ENCODE measurements at places on chromosomes 2 and 18.

DNA sequence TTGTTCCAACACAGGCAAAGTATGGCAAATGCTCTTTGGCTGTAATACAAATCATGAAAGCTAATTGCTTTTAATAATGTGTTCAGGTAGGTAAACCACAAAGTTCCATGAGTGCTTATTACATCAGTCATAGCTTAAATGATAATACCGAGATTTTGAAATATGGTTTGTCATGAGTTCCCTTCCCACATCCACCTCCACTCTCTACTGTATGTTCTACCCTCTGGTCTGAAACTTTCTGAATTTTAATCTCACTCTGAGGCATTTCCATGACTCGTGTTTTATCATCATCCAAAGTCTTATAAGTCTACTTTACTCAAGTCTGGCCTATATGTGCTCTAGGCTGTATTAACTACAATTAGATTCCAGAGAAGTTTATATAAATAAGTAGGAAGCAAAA, 354.8 kb downstream of the AKAIN1 start:
- no peak for DNase-seq

- DNase-seq, result no peak
These were observed 24.7 kb downstream of the AGAP1 start for GRCh38 chr2:235518322-235519090.

GRCh38 chr2:240952496-240953246, 45.7 kb upstream of the SNED1 start:
- no peak for DNase-seq

DNA sequence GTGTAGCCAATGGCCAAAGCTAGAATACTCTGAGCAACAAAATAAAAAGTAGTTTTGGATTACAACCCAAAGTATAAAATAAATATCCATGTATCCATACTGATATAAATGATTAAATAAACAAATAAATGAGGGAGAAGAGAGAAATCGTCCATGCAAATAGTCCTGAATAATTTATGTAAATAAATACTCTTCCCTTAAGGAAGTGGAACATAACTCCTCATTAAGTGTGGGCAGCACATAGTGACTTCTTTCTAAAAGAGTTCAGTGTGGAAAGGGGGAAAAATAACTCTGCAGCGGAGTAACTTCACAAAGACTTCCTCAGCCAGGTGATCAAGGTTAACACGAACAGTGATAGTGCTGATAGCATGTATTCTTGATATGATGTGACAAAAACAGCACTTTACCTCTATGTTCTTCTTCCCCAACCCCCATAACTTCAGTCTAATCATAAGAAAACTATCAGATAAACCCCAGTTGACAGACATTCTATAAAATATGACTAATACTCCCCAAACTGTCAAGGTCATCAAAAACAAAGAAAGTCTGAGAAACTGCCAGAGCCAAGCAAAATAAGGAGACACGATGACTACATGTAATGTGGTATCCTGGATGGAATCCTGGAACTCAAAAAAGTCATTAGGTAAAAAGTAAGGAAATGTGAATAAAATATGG, 30.7 kb downstream of the METTL8 start:
- DNase-seq, result no peak

DNA sequence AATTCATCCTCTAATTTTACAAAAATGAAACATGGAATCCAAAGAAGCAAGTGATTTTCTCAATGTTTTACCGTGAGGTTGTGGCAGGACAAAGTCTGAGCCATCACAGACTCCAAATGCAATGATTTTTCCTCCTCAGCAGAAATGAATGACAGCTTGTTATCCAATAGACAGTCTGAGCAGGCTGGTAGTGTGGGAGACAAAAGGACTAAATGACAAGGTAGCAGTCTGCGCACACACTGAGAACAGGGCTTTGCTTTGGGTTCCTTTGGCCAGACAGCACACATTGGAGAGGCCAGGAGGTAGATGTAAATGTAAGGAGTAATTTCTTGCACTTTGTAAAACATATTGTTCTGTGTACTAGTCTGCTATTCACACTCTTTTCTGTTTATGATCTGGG, 50.3 kb upstream of the RGPD4 start:
- no peak for DNase-seq

GRCh38 chr2:173963323-173963816, 1.8 kb downstream of the SP3 start:
- no peak for DNase-seq

DNA sequence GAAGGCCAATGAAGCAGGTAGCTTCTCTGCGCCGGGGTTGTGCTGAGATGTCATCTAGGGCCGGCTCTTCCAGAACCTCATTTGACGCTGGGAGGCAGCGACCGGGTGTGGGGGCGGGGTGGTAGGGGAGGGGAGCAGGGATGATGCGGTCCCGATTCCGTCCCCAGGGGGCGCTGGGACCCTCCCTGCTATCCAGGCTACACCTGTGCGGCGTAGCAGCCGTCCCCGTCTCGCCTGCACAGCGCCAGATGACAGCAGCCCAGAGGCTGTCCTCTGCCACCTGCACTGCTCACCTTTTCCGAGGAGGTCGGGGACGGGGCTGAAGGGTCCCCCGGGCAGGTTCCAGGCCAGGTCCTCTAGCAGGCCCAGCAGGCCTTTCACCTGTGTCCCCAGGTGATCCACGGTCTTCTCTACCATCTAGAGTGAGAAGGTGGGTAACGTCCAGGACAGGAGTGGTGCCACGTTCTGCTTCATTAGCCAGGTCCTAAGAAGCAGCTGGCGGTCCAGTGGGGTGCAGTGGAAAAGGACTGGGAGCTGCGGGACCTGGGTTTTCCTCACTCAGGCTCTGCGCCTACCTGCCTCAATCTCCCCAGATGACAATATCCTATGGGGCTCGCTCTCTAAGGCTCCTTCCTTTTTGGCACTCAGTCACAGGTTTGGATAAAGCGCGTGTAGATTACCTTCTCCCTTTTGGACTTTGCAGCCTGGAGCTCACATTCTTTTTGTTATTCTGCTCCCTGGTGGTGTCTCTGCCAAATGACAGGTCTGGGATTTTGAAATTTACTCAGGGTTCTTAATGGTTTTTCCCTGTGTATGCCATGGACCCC, 56.0 kb upstream of the RAB6C start:
- DNase-seq, result no peak

GRCh38 chr2:119295688-119296375, 70.8 kb downstream of the C2orf76 start:
- no peak for DNase-seq

GRCh38 chr18:56458770-56459712, 179.4 kb downstream of the TXNL1 start:
- no peak for DNase-seq

DNA sequence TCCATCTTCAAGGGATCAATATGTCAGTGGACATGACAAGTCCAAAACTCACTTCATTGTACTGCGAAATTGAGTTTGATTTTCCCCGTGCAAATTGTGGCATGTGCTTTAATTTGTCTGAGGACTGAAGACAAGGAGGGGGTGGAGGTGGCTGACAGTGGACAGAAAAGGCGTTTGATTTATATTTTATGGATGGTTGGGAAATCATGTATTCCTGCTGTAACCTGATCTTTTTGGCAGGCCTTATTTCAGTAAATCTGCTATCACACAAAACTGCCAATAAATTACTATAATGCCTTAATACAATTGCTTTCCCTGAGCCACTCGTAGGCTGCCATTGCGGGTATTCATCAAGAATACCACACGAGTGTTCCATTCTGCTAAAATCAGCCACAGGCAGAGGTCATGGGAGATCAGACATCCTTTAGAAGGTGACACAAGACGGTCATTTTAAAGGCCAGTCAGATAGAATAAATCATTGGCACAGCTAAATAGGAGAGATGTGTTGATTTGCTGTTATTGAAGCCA, 720.5 kb downstream of the MBD2 start:
- no peak for DNase-seq

- no peak for DNase-seq
These were observed 61.2 kb upstream of the MRPS9 start for GRCh38 chr2:104976603-104977120.

- DNase-seq, result no peak
These were observed 35.7 kb upstream of the SLC8A1 start for GRCh38 chr2:40487602-40488001.

GRCh38 chr2:220034426-220035130, 407.1 kb downstream of the SLC4A3 start:
- no peak for DNase-seq

DNA sequence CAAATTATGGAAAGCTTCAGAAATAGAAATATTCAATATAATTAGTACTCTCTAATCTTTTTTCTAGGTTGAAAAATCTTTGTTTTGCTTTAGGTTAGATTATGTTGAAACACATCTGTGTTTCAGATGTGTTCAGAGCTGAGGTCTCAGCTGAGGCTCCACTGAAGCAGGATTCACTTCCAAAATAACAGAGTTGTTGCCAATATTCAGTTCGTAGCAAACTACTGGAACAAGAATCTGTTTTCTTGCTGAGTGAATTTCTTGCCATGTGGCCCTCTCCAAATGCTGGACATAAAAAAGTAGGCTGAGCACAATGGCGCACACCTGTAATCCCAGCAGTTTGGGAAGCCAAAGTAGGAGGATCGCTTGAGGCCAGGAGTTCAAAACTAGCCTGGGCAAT, 8.7 kb downstream of the PHOSPHO2 start:
- DNase-seq, result no peak

DNA sequence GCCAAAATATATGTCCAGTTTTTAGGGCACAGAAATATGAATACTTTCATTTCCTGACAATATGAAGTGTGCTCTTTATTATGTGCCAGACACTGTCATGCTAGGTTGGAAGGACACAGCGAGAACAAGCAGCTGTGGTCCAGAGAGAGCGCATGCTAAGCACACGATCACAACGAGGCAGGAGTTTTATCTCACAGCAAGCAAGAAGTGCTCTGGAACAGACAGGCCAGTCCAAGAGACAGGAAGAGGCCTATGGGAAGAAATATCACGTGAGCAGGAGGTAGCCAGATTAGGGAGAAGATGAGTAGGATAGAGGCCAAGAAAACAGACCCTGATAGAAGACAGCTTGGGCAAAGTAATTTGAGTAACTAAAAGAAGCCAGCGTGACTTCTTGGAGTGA, 135.5 kb upstream of the CAB39 start:
- no peak for DNase-seq

DNA sequence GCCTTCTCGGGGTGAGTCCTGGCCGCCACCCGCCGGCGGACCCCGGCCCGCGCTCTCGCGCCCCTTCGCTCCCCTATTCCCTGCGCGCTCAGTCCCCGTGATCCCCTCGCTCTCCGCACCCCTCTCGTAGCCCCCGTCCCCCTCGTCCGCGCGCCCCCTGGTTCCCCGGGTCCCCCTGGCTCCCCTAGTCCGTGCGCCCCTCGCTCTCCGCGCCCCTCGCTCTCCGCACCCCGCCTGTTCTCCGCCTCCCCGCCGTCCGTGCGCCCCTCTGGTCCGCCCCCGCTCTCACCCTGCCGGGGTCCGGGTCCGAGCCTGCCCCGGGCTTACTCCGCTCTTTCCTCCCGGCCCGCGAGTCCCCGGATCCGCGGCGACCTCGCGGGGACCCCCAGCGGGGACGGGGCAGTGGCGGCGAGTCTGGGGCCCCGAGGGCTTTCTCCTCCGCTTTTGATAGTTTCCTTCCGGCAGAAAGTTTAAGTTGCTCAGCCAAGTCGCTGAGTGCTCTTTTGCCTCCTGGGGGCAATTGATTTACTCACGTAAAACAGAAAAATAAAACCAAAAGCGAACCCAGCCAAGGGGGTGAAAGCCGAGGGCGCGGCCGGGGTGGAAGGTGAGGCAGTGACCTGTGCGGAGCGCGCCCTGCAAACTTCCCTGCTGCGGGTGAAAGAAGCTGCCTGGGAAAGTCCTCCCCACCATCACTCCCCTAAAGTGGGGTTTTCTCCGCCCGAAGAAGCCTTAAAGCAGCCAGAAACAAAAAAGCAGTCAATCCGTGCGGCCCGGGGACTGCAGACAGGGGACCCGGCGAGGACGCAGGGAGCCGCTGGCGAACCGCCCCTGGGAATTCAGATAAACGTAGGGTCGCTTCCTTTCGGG, 568 bp downstream of the RAB31 start:
- DNase-seq, result no peak

GRCh38 chr18:66582211-66582610, 21.7 kb downstream of the CDH19 start:
- no peak for DNase-seq

DNA sequence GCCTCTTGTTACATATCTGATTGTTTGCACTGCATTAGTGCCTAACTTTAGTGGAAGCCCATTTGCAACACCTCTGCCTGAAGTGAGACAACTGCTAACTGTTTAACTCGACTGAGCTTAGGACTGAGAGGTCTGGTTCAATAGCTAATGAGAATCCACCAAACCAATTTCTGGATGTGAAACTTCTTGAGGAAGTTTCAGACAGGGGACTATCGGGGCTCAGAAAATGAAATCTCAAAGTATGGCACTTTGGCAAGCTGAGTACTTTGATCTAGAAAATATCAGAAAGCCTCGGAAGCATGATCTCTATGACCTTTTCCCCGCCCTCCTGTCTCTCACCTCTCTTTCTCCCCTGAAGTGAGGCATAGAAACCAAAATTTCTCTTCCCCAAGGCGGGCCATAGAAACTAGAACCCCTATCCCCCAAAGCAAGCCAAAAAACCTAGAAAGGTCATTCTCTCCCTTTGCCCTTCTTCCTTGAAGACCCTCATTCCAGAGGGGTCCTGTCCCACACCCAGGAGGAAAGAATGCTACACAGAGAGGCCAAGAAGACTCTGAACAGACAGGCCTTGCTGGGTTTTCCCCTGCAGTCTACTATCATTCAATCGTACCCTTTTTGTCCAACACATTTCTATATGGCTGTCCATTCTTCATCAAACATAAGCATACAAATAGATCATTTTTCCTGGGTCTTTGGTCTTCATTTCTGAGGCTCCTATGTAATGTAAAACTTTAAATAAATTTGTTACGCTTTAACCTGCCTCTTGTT, 69.6 kb upstream of the CREB1 start:
- no peak for DNase-seq

- peak; percentile 45 for DNase-seq
These were observed 22.0 kb downstream of the SMAD7 start for GRCh38 chr18:48928787-48929186.

DNA sequence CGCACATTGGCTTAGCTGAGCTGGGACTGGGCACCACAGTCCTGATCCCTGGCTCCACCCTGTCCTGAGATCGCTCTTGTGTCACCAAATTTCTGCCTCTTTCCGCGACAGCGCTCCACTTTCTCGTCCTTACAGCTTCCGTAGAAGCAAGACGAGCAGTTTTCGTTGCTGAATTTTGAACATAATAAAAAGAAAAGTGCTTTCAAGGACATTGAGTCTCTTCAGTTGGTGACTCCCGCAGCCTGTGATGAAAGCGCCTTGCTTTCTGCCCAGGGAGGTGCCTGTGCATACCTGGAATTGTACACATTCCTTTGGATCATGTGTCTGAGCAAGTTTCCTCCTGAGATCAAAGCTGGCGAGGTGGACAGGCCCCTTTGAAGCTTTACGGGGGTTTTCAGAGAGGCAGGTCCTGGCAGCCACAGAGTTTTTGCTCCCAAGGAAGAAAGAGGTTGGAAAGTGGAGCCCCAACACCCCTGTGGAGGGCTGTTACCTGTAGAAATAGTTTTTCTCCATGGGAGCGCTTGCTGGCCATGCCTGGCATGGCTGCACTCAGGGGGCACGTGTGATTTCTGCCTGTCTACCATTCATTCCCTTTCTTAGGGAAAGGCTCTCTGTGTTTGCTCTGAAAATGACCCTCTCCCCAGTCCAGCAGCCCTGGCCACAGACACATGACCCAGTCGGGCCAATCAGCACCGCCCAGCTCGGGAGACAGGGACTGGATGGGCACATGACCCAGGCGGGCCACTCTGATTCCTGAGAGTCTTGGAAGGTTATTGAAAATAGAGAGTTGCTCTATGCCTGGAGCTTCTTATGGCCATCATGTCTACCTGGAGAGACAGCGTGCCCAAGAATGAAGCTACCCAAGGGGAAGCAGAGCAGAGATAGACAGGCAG, 115.6 kb upstream of the OTOS start:
- DNase-seq, result no peak

Data from activated CD4-positive, CD25-positive, alpha-beta regulatory T cell (primary cell).